ENCODE measurements at places on chromosomes 6 and 20.

DNA sequence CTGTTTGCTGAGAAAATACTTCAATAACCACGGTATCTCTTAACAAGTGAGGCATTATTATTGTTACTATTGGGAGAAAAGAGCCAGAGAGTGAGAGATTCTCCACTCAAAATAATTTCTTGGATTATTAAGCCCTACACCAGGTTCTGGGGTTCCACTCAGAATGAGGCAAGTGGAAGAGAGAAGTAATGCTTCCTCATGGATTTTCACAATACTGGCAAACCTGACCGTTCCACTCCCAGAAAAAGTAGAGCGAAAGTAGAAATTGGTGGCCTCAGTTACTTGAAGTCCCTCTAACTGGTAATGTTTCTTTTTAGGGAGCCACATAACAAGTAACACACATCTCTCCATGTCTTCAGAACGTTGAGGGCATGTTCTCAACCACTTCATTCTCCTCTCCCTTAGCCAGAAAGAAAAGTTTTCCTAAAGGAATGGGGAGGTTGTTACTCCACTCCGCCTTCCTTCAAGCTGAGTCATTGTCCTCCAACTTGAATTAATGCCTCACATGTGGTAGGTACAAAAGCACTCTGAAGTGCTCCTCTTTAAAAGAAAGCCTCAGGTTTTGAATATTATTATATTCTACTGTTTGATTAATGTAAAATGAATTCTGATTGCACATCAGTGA lies 1.9 kb downstream of the BAG2 start:
- DNase-seq: peak; percentile 29

DNA sequence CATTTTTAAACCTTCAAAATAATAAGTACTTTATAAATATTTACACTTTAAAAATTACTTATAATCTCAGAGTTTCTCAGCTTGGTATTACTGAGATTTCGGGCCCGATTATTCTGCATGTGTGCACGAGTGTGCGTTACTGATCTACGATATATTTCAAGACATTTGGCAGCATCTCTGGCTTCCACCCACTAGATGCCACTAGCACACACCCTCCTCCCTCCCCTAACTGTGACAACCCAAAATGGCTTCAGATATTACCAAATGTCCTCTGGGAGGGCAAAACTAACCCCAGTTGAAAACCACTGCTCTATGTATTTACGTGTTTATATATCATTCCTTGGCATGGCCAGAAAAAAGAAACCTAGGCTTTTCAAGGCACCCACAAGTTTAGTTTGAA lies 95.9 kb downstream of the FYN start:
- no peak for DNase-seq

GRCh38 chr6:38713812-38714211 lies 1.3 kb upstream of the DNAH8 start:
- DNase-seq: no peak

DNA sequence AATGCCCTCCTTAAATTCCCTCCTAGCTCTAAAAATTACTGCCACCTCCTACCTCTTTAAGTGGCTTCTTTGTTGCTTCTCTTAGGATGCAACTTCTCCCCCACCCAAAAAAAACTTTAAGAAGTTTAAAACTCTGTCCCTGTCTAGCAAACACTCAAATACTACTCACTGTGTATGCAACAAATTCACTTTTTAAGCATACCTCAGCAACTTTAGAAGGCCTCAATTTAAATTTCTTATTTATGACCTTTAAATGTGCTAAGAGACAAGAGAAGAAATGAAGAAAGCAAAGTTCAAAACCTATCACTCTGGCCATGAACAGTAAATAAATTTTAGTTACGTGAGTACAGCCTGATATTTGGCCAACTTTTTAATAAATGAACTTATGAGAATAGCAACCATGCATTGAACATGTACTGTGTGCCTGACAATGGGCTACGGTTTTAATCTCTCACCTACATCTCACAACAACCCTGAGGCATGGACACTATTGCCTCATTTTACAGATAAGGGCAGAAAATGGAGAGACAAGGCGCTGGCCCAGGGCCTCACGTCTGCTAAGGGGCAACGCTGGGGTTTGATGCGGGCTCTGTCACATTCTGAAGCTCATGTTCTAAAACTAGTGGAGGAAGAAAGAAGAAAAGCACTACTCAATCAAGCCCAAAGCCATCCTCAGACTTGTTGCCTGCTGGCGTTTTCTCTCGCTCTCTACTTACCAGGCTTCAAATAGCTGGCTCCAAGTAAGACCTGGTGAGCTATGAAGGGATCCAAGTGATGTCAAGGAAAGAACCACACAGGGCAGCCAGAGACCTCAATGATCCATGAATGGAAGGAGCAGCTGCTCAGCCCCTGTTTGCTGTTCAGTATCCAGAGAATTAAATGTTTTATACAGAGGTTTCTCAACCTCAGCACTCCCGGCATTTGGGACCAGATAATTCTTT lies 99.8 kb downstream of the TBC1D7 start:
- DNase-seq: no peak

DNA sequence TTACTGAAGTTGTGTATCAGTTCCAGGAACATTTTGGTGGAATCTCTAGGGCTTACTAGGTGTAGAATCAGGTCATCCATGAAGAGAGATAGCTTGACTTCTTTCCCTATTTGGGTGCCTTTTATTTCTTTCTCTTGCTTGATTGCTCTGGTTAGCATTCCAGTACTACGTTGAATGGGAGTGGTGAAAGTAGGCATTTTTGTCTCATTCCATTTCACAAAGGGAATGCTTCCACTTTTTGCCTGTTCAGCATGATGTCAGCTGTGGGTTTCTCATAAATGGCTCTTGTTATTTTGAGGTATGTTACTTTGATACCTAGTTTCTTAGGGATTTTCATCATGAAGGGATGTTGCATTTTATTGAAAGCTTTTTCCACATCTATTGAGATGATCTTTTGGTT lies 195.3 kb downstream of the MOXD1 start:
- no peak for DNase-seq

DNA sequence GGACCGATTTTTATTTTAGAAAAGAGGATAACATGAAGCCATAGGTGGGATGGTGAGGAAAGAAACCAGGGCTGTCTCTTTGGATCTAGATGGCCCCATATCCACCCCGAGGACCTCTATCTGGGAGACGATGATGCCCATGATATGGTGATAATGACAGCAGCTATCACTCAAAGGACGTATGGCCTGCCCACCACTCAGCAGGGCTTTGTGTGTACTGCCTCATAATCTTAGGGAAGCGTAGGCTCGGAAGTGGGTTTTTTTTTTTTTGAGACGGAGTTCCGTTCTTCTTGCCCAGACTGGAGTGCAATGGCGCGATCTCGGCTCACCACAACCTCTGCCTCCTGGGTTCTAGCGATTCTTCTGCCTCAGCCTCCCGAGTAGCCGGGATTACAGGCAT lies 8.2 kb upstream of the TAF8 start:
- DNase-seq: no peak

GRCh38 chr6:63635215-63635587 lies 401 bp upstream of the PHF3 start:
- no peak for DNase-seq

- no peak for DNase-seq
Observed at GRCh38 chr20:59276938-59277337, 23.5 kb upstream of the EDN3 start.
